Adrenal gland (tissue), 19 donors: ENCODE measurements at places on chromosomes 2 and 18. TPM values are rescaled to one million over a fixed set of nuclear protein-coding genes. Genes with fewer than 3 reads are reported as not detected.
A peak's percentile ranks its signal among the peaks of the same experiment; 100 is the strongest.

DNA sequence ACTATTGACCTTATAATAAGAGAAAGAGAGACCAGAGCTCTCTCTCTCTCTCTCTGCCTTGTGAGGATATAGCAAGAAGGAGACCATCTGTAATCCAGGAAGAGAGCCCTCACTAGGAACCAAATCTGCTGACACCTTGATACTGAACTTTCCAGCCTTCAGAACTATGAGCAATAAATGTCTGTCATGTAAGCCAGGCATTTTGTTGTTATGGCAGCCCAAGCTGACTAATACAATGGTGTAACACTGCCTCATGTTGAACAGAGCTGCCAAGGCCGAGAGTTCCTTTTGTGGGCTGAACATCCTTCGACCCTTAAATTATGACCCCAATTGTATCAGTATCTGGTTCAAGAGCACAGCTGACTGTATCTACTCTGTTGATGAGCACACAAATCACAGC, 108.0 kb downstream of the LRRC30 start:
- H3K4me1 ChIP-seq: no peaks in the 10 kb centered on the region
- no peak overlapping the region for H3K4me3 ChIP-seq
- H3K36me3 ChIP-seq: no peaks in the 10 kb centered on the region
- H3K27ac ChIP-seq: no peak overlapping the region

The FAM210A gene
- 9.4 TPM for total RNA-seq

- no peaks in the 10 kb centered on the region for H3K36me3 ChIP-seq
- H3K27me3 ChIP-seq: no peaks in the 10 kb centered on the region
- H3K4me1 ChIP-seq: no peaks in the 10 kb centered on the region
- DNase-seq: no peak
- H3K27ac ChIP-seq: no peak overlapping the region
Observed at GRCh38 chr2:178233428-178233827, 39.1 kb downstream of the OSBPL6 start.

DNA sequence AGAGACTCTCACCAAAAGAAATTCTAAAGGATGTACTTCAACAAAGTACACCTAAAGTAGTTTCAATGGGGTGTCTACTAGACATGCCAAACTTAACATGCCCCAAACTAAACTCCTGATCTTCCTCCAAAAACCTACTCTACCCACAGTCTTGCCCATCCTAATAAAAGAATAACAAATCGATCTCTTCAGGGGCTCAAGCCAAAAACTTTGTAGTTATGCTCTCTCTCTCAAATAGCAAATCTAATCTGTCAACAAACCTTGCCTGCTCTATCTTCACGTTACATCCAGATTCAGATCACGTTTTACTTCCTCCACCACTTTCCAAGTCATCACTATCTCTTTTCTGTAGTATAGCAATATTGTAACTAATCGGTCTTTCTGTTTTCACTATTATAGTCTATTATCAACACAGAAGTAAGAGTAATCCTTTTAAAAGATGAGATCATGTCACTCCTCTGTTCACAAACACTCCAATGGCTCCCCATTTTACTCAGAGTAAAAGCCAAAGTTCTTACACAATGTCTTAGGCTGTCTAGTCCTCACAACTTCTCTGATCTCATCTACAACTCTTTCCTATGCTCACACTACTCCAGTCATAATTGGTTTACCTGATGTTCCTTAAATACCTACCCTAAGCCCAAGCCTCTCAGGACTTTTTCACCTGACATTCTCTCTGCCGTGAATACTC, 79.9 kb downstream of the THADA start:
- no peak for DNase-seq
- no peak overlapping the region for H3K4me3 ChIP-seq
- H3K27ac ChIP-seq: no peak overlapping the region
- H3K36me3 ChIP-seq: no peaks in the 10 kb centered on the region

DNA sequence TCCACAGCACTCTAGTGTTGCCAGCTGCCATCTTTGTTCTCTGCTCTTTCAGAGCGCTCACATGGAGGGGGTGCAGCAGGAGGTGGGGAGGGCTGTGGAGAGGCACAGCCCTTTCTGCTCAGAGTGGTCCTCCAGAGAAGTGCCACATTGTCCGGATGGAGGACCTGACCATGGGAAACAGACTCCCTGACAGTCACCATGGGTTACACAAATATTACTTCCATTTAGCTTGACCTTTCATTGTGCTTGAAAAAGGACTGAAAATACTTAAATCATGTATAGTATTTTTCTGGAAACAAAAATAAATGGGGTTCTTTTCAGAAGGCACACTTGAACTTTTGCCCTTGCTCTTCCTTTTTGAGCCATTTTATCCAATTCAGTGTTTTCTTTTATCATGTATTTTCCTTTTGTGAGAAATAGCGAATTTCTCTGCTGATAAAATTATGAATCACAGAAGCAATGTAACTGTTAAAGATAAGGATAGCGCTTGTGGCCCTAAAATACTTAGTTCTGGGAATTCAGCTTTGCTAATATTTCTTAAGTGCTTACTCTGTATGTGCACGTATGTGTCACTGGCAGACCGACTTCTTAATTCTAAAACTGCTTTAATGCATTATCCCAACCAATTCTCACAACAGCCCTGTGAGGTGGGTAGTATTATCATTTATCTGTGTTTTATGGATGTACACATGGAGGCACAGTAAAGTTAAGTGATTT, 34.2 kb downstream of the SPATS2L start:
- H3K27ac ChIP-seq: no peak overlapping the region
- DNase-seq: peak; percentile 24
- no peaks in the 10 kb centered on the region for H3K27me3 ChIP-seq

- no peak for DNase-seq
- H3K4me3 ChIP-seq: no peak within 1 kb of the TSS
- H3K4me1 ChIP-seq: no peaks in the 10 kb centered on the region
Observed at GRCh38 chr18:31447530-31448191, at the start of gene DSG3. DSG3 (plus strand) TSS chr18:31447741; CDS start chr18:31447878, 137 bp downstream.
